Activated CD4-positive, CD25-positive, alpha-beta regulatory T cell treated with anti-CD3 and anti-CD28 coated beads, Interleukin-2, amount 50 U/mL, for 16 hours (primary cell): ENCODE measurements at places on chromosomes 11 and 22.
A peak's percentile ranks its signal among the peaks of the same experiment; 100 is the strongest.

GRCh38 chr11:6991227-6991626 lies 28.9 kb downstream of the ZNF214 start:
- DNase-seq: no peak

DNA sequence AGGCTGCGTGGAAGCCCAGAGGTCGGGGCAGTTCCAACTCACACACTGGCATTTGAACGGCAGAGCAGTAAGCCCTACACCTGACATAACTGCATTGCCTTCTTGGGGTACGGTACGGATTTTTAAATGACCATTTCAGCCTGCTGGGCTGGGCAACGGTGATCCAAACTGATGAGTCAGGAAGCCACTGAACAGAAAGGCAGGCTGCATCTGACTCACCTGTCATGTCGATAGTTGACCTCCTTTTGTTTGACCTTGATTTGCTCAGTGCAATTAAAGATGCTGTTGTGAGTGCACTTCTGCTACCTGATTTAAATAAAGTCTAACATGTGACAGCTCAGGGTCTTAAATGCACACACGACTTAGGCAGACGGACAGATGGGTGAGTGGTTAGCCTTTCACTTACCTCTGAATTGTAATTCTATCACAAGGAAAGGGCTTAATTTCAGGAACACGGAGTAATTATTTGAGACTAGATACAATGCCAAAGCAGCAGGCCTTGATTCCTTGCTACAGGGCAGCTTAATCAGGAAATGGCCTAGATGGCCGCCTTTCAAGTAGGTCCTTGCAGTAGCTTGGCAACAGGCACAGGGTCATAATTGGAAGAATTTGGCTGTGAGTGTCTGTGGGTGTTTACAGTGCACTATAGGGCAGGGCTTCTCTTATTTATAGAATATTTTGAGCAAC lies 52.2 kb downstream of the BMAL1 start:
- no peak for DNase-seq

GRCh38 chr11:1208394-1209261 lies 14.2 kb upstream of the MUC5B start:
- DNase-seq: no peak

DNA sequence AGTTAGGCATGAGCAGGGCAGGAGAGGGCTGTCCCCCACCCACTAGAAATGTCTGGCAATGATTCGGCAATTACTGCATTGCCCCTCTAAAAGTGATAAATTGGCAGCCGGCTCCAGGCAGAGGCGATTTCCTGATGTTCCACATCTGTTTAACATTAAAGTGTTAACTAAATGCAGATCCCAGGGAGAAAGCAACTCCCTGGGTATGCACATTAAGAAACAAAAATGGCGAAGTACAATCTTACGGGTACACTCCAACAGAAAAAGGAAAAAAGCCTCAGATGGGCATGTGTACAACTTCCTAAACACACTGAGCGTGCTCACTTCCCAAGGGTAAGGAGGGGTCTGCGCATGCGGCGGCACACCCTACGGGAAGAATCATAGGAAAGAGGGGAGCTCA lies 314.4 kb downstream of the CASP12 start:
- no peak for DNase-seq

GRCh38 chr11:96817482-96818399 lies 427.9 kb downstream of the JRKL start:
- no peak for DNase-seq

- no peak for DNase-seq
Observed at GRCh38 chr11:46306296-46306853, 28.9 kb downstream of the CREB3L1 start.

DNA sequence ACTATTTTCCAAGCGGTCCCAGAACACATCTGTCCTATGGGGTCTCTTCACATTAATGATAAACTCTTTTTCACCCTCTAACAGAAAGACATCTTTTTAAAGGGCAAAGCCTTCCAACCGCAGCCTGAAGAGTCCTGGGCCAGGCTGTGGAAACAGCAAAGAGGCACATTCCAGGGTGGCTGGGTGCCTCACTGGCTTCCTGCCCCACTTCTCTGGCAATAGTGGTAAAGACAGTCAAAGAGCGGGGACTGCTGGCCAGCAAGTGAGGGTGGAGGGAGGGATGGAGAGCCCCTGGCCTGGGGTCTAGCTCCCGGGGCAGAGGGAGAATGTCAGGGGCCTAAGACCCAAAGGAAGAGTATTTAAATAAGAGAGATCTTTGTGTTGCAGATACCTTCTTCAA lies 10.2 kb upstream of the CHST1 start:
- no peak for DNase-seq

DNA sequence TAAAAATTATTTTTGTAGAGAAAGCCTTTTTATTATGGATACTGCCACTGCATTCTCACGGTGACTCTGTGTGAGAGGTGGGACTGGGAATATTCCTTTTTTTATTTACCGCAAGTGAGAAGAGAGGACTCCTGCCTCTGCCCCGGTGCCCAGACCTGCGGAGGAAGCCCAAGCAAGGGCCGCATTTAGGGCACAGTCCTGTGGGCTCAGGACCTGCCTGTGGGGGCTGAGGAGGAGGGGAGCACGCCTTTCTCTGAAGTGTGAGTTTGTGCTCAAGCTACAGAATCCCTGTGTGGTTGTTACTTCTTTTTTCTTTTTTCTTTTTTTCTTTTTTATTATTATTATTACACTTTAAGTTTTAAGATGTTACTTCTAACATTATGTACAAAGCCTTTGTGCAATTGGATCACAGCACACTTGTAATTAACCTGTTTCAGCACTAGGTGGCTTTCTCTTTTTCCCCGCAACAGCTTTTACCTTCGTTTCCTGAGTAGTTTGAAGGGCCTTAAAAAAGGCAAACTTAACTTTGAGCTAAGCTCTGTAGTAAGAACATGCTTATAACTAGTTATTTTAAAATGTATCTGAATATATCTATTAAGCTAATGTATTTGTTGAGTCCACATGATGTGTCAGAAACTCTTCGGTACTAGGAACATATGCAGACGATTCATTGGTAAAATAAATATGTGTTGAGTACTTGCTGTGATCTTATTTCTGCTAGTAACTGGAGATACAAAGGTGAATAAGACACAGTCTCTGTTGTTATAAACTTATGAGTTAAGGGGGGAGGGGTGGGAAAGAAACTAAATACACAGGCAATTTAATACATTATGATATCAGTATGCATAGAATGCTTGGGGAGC lies 18.3 kb downstream of the AMOTL1 start:
- no peak for DNase-seq

GRCh38 chr11:47336595-47336994 lies 15.9 kb downstream of the MYBPC3 start:
- DNase-seq: no peak

GRCh38 chr22:41899992-41900651 lies 14.8 kb downstream of the SHISA8 start:
- DNase-seq: no peak

- no peak for DNase-seq
Observed at GRCh38 chr11:110392056-110392455, 37.7 kb upstream of the FDX1 start.

- DNase-seq: no peak
Observed at GRCh38 chr11:66293777-66294625, 2.3 kb downstream of the TMEM151A start.

- peak; percentile 96 for DNase-seq
Observed at GRCh38 chr22:20858615-20859416, at the start of the genes PI4KA and SNAP29. TSS of gene PI4KA (minus strand) at chr22:20858811. CDS start at chr22:20858725, 86 bp downstream. TSS of gene SNAP29 (plus strand) at chr22:20859007. CDS start at chr22:20859111, 104 bp downstream.
